Kidney glomerular epithelial cell (primary cell): ENCODE measurements at places on chromosomes 5 and 9.

DNA sequence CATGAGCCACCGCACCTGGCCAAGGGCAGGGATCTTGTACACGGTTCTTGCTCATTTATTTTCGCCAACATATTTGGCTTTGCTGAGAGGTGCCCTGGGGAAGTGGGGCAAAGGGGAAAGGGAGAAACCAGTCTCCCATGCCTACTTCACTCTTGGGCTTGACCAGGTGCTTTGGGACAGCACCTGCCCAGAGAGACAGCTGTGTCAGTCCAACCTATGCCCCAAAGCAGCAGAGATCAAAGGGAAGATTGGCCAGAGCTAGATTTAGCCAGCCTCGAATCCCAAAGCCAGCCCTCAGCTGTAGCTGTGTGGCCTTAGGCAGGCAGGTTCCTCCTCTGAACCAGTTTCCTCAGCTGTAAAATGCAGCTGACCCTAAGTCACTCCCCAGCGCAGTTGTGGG lies 2.3 kb upstream of the PTGES start:
- no peak for DNase-seq

DNA sequence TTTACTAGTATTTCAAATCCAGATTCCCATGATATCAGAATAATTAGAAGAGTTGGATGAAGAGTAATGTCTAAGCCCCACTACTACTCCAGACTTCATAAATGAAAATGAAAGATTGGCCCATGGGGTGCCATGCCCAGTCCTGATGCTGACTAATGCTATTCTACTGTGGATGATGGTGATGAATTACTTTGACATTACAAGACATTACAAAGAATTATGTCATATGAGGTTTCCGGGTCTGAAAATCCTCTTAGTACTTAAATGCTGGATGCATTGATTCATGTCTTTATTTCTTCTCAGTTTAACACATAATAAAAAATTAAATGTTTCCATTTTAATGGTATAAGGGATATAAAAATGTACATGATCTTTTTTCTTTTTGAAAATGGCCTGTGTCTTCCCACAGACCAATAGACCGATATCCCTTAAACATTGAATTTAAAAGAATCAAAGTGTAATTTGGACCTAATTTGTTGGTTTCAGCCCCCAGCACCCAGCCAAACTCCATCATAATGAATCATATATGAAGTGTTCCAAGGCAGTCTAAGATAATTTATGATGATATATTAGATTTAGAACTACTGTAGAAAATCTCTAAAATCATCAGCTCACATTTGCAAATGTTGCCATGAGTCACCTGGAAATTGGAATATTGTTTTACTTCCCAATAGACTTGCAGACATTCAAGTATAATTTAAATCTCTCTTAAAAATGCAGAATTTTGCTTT lies 223.6 kb upstream of the SGCD start:
- DNase-seq, result peak; percentile 43

DNA sequence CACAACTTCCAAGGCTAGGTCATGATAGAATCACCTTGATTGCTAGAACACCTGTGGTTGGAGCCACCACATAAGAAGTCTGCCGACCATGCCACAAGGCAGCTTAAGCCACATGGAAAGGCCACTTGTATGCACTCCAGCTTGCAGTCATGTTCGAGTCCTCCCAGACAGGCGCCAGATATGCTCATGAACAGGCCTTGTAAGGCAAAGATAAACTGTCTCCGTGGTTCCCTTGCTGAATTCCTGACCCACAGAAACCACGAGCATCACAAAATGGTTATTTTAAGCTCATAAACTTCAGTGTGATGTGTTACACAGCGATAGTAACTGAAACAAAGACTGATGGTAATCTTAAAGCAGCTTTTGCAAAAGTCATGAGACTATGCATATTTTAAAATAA lies 188.4 kb upstream of the DAPK1 start:
- no peak for DNase-seq

- no peak for DNase-seq
These were observed 43.4 kb downstream of the RXRA start for GRCh38 chr9:134369416-134370212.

DNA sequence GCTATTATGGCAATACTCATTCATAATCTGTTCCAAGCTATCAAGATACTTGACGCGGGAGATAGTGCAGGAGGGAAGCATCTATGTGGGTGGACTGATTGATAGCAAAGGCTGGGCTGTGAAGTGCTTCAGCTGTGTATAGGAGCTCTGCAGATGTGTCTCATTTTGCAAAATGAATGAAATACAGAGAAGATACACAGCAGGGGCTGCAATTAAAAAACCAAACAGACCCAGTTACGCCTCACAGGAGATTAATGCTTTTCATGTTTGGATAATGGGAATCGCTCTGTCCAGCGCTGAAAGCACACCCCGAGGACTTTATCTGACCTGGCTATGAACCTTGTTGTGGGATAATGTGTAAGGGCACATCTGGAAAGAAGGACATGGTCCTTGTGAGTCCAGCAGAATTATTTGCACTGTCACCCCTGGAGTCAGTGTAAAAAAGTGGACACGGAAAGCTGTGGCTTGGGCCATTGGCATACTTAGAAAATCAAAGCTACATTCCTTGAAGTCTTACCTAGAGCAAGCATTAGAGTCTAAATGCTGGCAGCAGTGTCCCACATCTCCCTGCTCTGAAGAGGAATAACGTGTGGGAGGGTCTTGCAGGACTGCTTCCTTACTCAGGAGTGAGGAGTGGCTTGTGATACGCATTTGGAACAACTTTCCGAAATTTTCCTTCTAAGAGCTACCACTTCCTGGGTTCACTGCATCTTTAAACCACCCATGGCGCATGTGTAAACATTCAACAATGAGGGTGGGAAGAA lies 2.6 kb downstream of the SH3RF2 start:
- DNase-seq, result peak; percentile 61

DNA sequence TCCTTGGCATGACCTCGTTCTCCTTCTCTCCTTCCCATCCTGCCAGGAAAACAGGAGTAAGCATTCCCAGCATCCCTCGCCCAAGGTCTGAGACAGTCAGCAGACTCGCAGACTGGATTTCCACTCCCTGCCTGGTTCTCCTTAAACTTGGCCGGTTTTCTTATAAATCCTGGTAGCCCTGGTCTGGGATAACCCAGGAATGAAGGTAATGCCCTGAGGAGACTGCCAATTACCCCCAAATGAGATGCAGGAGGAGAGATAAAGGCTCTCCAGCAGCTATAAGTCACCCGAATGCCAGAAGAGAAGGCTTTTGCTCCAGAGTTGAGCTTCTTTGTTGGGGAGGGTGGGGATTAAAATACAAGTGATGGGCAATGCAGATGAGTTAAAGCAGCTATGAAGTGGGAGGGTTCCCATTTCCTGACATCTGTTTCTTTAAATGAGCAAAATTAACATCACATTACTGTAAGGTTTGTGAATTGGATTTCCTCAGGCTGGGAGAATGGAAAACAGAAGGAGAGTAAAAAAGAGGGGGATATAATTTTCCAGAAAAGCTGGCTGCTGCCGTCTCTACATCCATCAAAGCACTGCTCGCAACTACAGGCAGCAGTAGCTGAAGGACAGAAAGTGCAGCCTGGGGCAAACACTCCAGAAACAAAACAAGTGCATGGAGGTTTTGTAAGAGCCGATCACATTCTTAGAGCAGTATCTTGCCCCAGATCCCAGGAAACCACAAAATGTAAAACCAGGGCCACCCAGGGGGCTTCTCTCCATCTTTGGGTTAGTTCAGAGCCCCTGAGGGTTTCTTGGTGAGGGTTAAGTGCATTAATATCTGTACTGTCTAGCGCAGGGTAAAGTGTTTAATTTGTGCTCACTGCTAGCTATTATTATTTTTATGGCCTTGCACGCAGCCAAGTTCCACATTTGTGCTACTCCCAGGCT lies 177.6 kb upstream of the PANK3 start:
- no peak for DNase-seq

GRCh38 chr5:176770431-176770830 lies 39.9 kb upstream of the UNC5A start:
- DNase-seq, result no peak

DNA sequence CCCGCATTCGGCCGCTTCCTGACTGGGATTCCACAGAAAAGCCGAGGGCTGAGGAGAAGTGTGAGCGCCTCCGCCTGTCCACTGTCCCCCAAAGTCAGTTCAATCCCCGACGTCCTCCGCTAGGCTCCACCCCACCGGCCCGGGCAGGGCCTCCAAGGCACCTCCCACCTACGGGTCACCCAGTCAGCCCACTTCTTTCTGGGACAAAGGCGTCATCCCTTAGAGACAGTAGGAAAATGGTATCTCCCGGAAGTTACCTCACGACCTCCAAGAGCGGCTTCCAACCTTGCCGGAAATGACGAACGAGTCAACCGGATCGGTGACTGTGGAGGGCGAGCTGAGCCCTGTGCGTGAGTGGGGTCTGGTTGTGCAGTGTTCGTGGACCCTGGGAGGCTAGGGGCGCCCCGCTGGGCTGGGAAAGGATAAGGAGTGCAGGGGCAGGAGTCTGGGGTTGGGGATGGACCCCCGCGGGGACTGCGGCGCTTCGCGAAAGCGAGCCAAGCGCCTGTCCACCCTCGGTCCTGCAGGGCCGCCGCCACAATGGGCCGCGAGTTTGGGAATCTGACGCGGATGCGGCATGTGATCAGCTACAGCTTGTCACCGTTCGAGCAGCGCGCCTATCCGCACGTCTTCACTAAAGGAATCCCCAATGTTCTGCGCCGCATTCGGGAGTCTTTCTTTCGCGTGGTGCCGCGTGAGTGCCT lies at the start of the genes GDF9 and UQCRQ:
Gene GDF9 (minus strand): TSS at position 128 of the 704 bp plus-strand sequence. CDS start 1,936 bp downstream, outside the sequence.
Gene UQCRQ (plus strand): TSS at position 301 of the 704 bp plus-strand sequence. CDS start 240 bp downstream, at position 541.
- DNase-seq, result peak; percentile 100

GRCh38 chr5:148887123-148887881 lies 60.9 kb downstream of the ADRB2 start:
- DNase-seq, result no peak

GRCh38 chr9:19550009-19550408 lies 141.2 kb downstream of the ACER2 start:
- DNase-seq, result no peak

DNA sequence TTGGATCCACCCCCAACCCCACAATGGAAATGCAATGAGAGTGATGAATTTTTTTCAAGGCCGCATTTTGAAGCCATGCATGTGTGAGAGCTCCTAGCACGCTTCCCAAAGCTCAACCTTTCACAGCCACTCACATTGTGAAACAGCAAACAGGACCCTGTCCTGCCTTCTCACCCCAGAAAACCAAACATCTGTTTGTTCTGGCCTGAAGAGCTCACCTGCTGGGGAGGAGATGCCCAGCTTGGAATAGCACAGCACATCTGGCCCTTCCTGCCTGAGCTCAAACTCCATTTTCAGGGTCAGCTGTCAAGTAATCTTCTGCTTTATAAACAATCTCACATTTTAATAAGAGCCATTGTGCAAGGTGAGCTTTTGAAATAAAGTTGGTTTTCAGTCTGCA lies 54.8 kb downstream of the SAXO1 start:
- DNase-seq, result no peak

DNA sequence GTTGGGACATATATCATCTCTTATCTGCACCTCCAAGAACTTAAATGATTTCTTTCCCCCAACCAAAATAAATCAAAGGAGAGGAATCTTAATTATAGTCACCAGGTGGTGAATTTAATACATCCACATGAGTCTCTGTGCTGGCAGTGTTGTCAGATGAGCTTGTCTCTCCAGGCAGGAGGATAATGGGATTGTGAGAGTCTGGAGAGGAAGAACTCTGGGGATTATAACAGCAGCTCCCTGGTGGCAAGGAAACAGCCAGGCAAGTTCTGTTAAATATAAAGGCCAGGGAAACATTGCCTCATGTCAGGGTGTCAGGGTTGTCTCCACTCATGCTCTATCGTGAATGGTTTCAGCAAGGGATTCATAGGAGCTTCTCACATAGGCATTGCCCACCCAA lies 80.8 kb downstream of the TLR4 start:
- DNase-seq, result no peak

DNA sequence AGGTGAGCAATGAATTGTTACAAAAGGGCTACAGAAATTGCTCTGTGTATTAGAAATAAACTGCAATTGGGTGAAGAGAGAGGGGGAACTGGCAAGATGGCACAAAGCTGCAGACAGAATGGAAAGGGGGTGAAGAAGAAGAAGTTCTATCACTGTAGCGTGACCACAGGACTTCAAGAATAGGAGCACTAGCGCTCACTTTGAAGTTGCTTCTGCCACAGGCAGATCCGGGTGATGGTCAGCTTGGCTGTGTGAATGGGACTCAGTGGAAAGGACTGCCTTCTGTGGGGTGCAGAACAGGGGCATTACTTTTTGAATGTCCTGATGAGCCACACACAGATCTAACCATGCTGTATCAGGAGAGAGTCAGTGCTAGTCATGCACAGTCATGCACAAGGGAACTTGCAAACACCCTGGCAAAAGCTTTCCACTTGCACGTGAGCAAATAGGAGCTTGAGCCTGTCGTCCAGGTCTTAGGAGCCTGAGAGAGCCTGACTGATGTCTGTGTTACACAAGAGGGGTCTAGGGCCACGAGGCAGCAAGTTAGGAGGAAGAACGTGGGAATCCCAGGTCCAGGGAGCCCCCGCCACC lies 16.3 kb downstream of the IL5 start:
- no peak for DNase-seq

DNA sequence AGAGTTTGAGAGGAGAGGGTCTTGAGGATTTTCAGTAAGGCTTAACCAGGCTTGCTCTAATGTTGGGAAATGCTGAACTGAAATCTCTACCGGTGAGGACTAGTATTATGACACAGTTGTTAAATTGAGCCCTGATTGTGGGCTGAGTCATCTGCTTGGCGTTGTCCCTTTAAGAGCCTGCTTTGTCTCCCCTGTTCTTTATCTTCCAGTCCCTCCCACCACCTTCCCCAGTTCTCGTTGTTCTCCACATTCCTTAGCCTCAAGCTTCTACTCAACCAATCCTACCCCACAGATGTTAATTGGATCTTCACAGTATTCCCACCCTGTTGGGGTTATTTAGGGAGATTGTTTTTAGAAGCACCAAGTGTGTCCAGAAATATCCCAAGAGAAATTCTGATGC lies 57.6 kb downstream of the ANKRD55 start:
- DNase-seq, result peak; percentile 31

GRCh38 chr9:126643945-126644527 lies 30.3 kb downstream of the LMX1B start:
- DNase-seq, result no peak

GRCh38 chr9:22483528-22484070 lies 37.0 kb downstream of the DMRTA1 start:
- no peak for DNase-seq

GRCh38 chr9:15238646-15239045 lies 68.4 kb downstream of the TTC39B start:
- DNase-seq, result no peak

DNA sequence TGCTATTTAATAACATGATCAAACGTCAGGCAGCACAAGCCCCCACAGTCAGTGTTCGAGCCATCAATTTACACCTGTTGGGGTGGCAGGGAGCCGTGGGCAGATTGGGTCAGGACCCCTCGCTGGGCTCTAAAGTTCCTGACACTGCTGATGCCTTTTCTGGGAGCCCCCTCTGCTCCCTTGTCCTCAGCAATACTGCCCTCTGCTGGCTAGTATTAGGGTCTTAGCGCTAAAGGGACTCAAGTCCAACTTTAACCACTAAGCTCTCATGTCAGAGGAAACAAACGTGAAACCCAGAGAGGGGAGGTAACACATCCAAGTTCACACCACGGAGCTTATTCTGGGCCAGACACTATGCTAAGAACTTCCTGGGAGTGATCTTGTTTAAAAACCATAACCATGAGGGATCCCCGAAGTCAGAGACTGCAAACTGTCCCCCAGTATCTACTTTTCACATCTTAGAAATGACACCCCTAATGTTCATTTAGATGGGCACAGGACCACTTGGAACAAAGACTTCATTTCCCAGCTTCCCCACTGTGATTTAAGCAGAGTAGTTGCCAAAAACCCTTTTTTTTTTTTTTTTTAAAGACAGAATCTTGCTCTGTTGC lies 20.4 kb downstream of the ANKS6 start:
- peak; percentile 5 for DNase-seq

- no peak for DNase-seq
These were observed 599 bp downstream of the KIAA1191 start for GRCh38 chr5:176360894-176361436.
